Activated naive CD8-positive, alpha-beta T cell treated with anti-CD3 and anti-CD28 coated beads, Interleukin-2, amount 10 ng/mL, durations not matched to agents 7 days and 5 days (primary cell): ENCODE measurements at places on chromosomes 4 and X.

- no peak for DNase-seq
These were observed 215.0 kb downstream of the SCFD2 start for GRCh38 chr4:53150631-53151488.

DNA sequence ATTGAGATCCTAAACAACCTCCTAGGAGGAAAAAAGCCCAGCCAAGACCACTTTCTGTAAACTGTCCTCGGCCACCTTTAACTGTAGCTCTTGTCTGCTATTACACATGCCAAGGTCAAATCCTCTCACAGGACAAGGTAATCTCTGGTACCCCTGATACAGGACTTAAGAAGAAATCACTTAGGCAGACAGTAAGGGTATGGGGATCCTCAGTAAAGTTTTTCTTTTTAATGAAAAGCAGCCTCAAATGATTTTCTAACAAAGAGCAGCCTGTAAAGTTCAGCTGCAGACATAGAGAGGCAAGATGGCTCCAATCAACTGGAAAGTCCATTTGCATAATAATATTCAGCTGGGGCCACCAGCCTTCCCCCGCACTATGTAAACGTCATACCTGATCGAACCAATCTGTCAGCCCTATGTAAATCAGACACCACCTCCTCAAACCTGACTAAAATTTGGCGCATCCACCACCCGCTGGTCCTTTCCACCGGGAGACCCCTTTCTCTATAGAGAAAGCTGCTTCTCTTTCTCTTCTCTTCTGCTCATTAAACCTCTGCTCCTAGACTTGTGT, 14.6 kb upstream of the MPP1 start:
- no peak for DNase-seq

GRCh38 chrX:74133156-74133796, 170.7 kb upstream of the ZCCHC13 start:
- DNase-seq: no peak

DNA sequence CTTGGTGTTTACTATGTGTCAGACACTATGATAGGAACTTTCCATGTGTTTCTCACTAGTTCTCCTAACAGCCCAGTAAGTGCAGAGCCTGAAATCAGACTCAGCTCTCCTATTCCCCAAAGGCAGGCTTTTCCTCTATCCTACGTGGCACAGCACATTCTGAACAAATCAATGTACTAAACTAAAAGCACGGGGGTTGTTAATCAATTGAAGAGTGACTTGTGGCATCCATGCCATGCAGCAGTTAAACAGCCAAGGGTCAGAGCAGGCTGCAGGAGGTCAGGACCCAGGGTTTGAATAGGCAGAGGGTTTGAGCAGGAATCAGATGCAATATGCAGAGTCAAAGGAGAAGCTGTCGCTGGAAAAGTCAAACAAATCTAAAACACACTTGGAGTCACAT, 289.7 kb upstream of the LDB2 start:
- no peak for DNase-seq

DNA sequence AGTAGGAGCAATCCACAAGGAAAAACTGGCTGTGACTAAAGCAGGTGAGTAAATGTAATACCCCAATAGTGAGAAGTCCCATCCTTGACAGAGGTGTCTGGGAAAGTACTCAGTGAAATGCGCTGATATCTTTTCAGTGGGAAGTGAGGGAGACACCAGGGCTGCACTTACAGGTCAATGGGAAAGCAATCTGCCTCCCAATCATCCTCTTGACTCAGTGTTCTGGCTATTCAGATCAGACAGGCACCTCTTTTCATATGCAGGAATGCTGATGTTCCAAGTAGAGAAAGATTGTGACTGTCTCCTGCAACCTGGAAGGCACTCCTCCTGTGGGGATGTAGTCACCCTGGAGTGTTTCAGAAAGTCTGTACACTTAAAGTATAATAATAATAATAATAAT, 39.9 kb upstream of the SPIN2A start:
- no peak for DNase-seq

GRCh38 chrX:155127940-155128339, 56.6 kb downstream of the BRCC3 start:
- no peak for DNase-seq

DNA sequence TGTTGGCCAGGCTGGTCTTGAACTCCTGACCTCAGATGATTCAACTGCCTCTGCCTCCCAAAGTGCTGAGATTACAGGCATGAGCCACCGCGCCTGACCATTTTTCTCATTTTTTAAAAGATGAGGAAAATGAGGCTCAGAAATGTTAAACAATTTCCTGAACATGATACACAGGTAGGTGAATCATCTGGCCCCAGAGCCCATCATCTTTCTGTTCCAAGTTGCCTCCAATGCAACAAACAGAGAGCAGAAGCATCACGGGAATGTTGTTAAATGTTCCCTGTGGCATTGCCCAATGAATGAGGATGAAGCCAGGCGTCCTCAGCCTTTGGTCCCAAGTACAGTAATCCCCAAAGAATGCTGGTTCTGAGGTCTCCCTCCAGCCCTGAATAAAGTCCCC, 31.3 kb upstream of the ANXA5 start:
- no peak for DNase-seq

DNA sequence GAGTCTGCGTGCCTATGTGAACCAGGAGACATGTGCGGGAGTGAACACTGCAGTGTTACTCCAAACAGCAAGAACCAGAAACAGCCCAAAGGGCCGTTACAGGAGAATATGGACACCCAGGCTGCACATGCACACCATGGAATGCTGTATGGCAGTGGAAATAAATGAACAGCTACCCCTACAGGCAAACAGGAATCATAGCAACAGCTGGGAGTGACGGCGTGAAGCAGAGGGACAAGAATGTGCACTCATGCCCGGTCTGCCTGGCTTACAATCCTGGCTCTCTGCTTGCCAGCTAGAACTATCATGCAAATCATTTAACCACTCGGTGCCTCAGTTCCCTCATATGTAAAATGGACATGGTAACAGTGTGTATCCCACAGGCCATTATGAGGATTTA, 16.6 kb downstream of the GPKOW start:
- no peak for DNase-seq

GRCh38 chr4:2095236-2096072, 36.3 kb downstream of the NAT8L start:
- DNase-seq: no peak

DNA sequence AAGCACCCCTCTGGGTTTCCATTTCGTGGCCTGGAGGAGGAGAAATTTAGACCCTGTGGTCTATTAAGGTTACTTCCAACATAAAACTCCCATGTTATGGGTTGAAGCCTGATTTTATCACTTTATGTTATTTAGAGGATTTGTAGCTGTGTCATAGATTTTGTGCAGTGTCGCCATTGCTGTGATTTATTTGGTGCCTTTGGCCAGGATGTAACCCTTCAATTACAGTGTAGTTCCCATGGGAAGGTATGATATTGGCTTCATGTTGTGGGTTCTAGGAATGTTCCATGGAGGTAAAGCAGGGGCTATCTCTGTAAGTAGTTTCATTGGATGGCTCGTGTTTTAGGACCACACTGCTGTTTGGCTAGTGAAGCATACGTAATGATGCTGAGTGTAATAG, 58.5 kb downstream of the TMEM131L start:
- DNase-seq: no peak

GRCh38 chr4:30536231-30536630, 183.9 kb upstream of the PCDH7 start:
- no peak for DNase-seq

- no peak for DNase-seq
These were observed 821 bp downstream of the SLITRK2 start for GRCh38 chrX:145818186-145819113.

DNA sequence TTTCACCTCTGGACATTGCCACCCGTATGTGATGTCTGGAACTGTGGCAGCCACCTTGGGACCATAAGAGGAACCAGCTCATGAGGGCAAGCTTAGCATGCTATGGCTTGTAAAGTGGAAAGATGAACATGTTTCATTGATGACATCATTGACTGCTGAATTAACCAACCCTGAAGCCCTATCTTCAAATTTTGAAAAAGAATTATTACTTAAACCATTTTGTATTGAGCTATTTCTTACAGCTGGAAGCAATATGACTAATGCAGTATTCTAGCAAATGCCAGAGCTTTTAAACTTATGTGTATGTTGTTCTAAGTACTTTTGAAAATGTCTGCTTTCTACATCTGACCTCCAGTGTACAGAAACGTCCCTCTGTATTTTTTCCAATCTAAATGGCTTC, 18.1 kb downstream of the GUCY2F start:
- no peak for DNase-seq

DNA sequence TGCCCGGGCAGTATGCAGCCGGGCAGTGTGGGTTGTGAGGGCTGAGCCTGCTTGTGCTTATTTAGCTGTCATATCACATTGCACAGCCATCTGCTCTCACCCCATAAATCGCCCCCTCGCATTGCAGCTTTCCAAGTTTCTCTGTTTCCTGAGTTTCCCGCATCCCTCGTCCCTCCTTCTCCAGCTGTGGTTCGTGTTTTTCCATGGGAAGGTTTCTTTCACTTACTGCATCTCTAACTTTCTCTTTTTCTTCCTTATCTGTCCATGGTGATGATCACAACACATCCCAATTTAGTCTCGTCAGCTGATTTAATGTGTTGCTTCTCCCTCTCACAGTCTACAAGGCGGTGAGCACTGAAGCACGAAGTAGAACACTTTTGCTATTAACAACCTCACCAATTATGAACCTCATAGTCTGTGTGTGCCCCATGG, 118.1 kb downstream of the ENPP6 start:
- DNase-seq: no peak

DNA sequence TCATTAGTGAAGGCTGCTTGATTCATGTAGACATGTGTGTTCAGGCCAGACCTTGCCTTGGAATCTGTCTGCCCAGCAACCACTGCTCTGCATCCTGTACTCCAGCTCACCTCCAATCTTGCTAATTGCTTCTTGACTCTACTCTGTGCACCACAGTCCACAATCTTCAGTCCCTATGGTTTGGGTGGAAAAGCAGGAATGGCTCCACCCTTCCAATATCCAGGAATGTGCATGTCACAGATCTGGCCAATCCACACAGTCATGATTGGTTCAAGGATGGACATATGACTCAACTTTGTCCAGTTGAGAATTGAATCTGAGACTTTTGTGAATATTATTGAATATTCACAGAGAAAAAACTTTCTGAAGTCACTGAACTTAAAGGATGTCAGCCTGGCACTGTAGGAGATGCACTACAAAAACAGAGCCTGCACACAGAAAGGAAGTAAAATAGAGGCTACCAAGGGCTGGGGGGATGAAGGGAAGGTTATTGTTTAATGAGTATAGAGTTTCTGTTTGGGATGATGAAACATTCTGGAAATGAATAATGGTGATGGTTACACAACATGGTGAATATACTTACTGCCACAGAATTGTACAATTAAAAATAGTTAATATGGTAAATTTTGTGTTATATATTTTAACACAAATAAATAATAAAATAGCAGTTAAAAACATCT, 161.3 kb upstream of the USP38 start:
- no peak for DNase-seq

DNA sequence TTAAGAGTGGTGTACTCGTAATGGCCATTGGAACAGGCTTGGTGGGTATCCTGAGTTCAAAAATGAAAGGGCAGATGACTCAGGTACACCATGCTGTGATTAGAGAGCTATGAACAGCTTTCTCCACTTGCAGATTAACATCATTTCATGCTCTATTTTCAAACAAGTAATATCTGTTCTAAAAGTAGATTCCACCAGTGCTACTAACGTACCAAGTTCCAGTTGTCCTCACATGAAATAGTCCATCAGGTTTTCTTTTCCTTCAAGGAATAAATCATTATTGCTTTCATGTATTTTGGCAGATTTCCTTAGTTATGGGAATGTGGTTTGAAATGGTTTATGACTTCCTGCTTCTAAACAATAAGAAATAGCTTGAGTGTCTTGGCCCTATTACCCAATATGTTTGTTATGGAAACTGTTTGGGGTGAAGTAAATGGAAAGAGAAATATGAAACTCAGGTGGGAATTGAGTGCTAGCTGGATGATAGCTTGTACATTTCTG, 49.9 kb downstream of the PCDH7 start:
- no peak for DNase-seq

DNA sequence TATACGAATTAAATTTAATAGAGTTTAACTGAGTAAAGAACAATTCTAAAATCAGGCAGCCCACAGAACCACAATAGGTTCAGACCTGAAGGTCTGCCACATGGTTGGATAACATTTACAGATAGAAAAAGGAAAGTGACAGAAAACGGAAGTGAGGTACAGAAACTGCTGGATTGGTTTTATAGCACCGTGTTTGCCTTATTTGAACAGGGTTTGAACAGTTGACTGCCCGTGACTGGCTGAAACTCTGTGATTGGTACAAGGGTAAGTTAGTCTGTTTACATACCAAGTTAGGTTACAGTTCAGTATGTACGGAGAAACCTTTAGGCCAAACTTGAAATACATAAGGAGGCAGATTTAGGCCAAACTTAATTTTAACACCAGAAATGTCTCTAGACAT, 64.1 kb upstream of the ATXN3L start:
- no peak for DNase-seq

- no peak for DNase-seq
These were observed 103.0 kb upstream of the ADAMTS3 start for GRCh38 chr4:72671980-72672379.

DNA sequence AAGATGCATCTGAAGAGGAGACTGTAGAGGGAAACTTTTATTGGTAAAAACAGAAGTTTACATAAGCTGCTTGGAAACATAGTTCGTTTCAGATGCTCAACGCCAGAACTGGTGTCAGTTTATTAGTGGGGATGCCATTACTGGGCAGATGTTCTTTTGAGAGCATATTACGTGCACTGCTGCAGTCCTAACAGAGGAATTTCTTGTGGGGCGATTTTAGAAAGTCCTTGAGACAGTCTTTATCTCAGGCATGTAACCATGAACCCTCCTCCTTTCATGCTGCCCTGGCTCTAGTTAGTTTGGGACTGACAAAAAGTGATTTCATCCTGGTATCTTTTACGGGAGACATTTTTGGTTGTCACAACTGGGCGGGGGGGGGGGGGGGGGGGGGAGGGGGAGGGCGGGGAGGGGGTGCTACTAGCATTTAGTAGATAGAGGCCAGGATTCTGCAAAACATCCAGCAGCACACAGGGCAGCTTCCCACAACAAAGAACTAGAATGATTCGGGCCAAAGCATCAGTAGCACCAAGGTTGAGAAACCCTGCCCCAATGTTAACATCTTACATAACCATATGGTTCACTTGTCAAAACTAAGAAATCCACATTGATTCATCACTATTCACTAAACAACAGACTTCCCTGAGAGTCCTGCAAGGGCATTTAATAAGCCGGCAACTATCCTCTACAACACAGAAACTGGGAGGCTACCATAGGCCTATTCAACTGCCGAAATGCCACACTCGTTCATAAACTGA, 118.6 kb upstream of the FTHL17 start:
- DNase-seq: no peak

GRCh38 chrX:42678133-42678532, 99.8 kb downstream of the PPP1R2C start:
- DNase-seq: no peak

- no peak for DNase-seq
These were observed 3.0 kb downstream of the BMP15 start for GRCh38 chrX:50913520-50913919.
